ENCODE measurements at places on chromosomes 12 and 14.
A peak's percentile ranks its signal among the peaks of the same experiment; 100 is the strongest.

GRCh38 chr12:97940629-97941028 lies 478.0 kb downstream of the RMST start:
- no peak for DNase-seq

- DNase-seq = no peak
These were observed 19.1 kb downstream of the BBOF1 start for GRCh38 chr14:74038020-74038859.

- no peak for DNase-seq
These were observed 40.6 kb downstream of the SLC15A4 start for GRCh38 chr12:128783129-128783574.

DNA sequence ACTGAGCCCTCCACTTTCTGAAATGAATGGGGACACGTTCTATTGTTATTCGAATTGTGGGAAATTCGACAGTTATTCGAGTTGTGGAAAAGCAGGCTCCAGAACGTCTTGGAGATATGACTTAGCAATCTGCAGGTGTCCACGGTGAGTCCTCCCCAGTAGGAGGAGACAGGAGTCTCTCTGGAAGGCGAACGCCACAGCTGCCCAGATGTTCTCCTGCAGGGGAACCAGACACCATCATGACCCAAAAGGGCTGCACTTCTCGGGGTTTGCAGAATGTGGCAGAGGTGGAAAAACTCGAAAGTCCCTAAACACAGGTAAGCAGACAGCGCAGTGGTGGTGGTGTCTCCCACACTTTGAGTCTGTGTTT lies 363.6 kb upstream of the SFSWAP start:
- DNase-seq = no peak

GRCh38 chr12:125089626-125090025 lies 24.4 kb downstream of the AACS start:
- DNase-seq = no peak

DNA sequence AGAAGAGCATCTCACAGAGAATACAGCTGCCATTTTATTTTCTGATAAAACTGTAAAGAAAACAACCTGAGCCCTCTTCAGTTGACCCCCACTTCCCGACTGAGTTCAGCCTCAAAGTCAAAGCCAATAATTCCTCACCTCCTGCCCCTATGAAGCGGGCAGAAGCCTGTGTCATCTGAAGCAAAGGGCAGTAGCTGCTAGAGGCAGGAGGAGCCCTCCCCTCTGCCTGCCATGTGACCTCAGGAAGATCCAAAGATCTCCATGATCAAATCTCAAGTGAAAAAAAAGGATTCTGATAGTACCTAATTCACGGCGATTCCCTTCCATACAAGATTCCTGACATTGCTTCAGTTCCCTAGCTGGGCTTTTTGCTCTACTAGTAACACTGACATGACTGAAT lies 223.1 kb upstream of the CAND1 start:
- no peak for DNase-seq

GRCh38 chr12:5616854-5617253 lies 184.9 kb downstream of the NTF3 start:
- DNase-seq = no peak

DNA sequence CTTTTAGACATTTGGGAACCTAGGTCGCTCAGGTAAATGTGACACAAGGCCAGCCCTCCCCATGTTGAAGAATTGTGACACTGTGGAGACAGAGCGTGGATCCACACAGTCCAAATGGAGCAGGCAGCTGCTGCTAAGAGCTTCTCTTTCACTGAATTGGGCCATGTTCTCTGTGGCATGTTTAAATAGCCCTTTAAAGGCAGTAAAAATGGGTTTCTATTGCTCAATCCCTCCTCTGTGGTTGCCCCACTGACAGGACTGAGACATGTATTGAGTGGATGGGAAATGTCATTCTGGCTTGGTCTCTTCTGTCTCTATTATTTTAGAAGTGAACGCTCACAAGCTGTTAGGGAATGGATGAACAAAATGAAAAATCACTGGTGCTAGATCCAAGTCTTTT lies 84.0 kb upstream of the PRICKLE1 start:
- no peak for DNase-seq

DNA sequence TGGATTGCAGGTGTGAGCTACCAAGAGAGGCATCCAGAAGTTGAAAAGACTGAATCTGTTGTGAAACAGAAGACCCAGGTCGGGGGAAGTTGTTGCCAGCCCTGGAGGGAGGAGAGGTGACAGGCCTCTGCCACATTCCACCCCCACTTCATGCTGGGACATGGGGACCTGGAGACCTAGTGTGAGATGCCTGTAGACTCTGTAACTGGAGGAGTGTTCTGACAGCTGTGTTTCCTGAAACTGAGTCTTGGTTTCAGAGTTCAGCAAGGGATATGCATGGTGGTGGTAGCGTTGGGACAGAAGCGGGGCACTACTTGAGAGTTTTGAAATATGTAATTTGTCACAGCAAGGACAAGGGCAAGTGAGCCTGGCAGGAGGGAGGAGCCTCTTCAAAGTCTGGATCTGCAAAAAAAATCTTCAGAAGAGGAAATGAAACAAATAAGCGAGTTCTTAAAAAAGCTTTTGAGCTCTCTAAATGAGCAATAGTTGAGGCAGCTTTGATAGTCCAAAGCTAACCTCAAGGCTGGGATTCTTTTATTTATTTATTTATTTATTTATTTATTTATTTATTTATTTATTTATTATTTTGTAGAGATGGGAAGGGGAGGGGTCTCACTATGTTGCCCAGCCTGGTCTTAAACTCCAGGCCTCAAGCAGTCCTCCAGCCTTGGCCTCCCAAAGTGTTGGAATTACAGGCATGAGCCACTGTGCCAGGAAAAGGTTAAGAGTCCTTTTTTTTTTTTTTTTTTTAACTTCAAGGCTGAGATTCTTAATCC lies 58.9 kb upstream of the EEA1 start:
- no peak for DNase-seq

DNA sequence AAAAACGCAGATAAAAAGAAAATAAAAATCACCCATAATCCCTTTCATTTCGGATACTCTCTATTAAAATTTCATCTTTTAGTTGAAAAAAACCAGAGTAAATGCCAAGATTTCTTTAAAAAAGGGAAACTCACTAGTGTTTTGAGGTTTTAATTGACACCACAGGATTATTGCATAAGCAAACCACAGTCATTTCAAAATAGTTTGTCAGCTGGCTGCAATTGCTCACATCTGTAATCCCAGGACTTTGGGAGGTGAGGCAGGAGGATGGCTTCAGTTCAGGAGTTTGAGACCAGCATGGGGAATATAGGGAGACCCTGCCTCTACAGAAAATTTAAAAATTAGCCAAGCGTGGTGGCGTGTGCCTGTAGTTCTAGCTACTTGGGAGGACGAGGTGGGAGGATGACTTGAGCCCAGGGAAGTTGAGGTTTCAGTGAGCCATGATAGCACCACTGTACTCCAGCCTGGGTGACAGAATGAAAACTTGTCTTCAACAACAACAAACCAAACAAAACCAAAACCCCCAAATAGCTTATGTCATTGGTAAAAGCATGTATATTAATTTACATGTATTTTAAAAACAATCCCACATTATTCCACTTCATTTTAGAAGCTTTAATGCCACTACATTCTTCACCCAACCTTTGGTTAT lies 48.8 kb downstream of the SYNE2 start:
- peak; percentile 29 for DNase-seq

DNA sequence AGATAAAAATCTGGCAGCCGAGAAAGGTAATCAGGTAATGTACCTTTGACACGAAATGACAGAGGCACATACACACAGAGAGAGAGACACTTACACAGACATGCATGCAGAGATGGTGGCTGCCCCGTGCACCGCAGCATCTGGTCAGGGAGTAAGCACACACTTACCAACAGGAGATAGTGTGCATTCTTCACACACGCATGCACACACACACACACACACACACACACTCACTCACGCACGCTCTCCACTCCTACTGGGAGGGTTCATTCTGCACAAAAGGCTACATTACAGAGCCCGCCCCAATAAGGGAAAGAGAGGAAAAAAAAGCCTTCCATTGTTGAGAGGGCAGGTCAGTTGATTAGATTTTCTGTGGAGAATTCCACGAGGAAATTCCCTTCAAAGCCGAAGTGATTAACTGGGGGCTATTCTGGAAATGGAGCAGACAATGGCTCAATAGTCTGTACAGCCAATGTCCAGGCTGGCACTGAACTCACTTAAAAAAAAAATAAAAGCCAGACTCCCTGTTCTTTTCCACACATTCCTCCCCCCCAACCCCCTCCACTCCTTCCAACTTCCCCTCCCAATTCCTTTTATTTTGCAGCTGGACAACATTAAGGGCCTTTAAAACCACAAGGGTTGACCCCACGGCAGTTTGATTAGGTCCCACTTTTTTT lies 1.4 kb upstream of the SOX5 start:
- DNase-seq = no peak

DNA sequence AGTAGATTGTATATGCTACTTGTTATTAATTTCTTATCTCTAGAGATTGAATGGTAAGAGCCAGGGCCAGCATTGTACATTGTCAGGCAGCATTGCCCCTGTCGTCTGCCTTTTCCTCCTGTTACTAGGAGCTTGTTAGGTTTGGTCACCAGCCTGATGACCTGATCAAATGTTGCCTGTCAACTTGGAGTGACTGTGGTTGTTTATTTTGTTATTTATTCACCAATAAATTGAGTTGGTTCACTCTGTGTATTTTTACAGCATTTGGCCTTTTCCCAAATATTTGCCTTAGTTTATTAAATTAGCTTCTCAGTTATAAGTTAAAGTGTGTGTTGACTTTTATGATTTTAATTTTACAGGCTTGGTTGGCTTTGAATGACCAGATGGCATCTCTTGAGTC lies 88.4 kb downstream of the PRKCH start:
- no peak for DNase-seq

GRCh38 chr14:35558680-35559079 lies 24.7 kb downstream of the INSM2 start:
- no peak for DNase-seq

DNA sequence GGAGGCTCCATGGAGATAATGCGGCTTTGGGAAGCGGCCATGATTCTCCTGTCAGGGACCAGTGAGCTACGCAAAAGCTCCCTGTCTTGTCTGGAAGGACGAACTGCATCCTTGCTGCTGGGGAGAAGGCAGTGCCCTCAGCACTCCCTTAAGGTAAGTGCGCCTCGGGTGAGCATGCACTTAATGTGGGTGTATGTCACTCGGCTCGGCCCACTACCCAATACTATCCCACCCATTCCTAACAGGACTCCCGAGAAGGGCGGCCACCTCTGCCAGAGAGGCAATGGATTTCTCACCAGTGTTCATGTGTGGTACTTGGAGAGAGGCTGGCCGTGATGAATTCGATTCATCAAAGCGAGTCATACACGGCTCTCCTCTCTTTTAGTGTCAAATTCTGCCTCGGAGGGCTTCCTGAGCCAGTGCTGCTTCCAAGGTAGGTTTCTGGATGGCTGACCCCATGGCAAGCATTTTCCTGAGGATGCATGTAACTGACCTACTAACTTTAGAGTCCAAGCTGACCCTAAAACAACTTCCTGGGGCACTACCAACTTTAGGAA lies 151.7 kb upstream of the RTL1 start:
- DNase-seq = no peak
